ENCODE measurements at places on chromosomes 1 and 21.

GRCh38 chr1:212667223-212668139 is 32.2 kb downstream of the BATF3 start:
- no peak for DNase-seq

GRCh38 chr1:182877331-182877730 is 38.2 kb downstream of the DHX9 start:
- no peak for DNase-seq

DNA sequence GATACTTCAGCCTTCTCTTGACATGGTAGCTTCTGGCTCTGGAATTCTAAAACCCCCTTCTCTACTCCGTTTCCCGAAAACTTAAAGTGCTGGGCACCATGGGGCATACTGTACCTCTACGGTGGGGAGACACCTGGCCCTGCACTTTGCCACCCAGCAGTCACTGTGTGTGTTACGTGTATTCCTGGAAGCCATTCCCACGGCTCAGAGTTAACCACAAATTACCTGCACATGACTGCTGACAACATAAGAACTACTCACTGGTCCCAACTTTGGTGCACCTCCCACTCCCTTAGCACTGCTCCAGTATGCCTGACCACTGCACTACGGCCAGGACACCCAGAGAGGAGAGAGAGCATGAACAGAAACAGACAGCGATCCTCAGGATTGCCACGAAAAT is 29.4 kb upstream of the TMPRSS2 start:
- DNase-seq, result no peak

GRCh38 chr1:174953285-174954072 is 46.3 kb upstream of the CACYBP start:
- no peak for DNase-seq

DNA sequence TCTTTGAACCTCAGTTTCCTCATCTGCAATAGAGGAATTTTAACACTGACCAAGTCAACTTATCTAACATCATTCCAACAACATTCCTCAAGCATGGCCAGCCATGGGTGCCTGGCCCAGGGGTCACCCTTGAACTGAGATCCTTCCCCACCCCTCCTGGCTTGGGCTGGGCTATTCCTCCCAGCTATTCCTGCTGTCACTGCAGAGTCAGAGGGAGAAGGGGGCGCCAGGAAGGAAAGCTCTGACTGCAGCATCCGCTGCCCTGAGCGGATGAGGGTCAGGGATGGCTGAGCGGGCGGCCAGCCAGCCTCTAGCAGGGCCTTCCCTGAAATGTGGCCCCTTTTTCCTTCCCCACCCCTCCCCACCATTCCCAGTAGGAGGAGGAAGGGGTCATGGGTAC is 3.1 kb downstream of the TINAGL1 start:
- no peak for DNase-seq

- no peak for DNase-seq
Observed at GRCh38 chr1:18629659-18630510, 761 bp upstream of the PAX7 start.
